Stimulated activated CD8-positive, alpha-beta memory T cell treated with anti-CD3 and anti-CD28 coated beads, Interleukin-15, amount 100 ng/mL, for 24 hours (primary cell): ENCODE measurements at places on chromosomes 3 and 15.

GRCh38 chr3:78049521-78049920, 1009.6 kb downstream of the ROBO2 start:
- no peak for DNase-seq

- no peak for DNase-seq
These were observed 177.6 kb downstream of the GHSR start for GRCh38 chr3:172270557-172271166.

DNA sequence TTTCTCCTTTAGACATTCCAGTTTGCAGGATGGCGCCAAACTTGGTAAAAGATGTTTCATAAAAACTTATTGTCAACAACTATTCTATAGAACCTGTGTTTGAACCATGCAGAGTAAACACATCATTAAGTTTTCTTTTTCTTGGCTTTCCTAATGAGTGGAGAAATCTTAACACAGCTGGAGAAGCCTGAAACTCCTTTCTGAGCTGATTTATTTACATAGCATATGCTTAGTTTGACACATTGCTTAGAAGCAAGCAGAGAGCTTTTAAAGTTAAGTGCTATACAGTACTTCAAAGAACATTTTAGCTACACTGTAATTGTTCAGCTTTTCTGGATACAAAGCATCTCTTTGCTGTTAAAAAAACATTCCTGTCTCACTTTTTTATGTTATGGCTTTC, 61.0 kb upstream of the PAQR5 start:
- DNase-seq = no peak

GRCh38 chr3:97838393-97838792, 16.6 kb downstream of the CRYBG3 start:
- DNase-seq = no peak

DNA sequence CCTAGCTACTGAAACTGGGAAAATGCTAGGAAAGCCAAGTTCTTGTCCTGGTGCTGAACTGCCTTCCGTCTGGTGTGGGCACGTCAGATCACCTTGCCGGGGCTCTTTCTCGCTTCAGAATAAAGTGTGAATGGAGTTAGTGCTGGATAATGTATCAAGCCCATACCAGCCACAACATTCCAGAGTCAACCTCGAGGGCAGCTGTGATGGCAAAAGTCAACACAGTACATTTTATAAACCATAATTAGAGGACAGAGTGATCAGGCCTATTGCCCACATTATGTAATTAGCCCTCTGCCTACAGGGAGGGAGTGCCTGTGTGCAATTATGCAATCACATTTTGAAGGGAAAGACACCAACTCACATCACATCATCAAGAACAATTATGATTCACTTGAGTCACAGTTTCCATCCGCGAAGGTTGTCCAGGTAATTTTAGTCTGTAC, 165.2 kb downstream of the RORA start:
- DNase-seq = no peak
